Glomerular endothelial cell (primary cell): ENCODE measurements at places on chromosomes 16 and 17. TPM values are rescaled to one million over a fixed set of nuclear protein-coding genes. Genes with fewer than 3 reads are reported as not detected.

Gene TMEM235
- total RNA-seq: not detected in 2 replicates

DNA sequence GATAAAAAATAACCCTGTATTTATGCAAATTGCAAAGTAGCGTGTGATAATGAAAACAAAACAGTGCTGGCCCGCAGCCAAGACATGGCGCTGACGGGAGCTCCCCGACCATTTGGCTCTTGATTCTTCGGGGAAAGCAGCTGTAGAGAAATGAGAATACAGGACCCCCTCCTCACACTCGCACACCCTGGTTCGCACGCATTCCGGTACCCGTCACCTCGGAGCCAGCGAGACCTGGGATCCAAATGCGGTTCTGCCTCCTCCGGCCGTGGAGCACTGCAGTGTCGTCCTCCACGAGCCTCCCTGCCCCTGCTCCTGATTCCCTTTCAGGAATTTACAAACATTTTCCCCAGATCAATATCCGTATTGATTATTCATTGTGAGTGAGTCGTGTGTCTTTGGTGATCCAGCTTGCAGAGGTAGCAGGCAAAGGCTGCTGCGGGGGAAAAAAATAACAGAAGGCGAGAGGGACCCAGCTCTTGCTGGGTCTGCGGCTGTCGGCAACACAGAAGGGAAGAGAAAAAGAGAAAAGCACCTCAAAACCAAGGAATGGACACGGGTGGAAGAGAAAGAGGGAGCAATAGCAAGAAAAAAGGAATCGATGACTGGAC, 184.1 kb upstream of the ZFHX3 start:
- DNase-seq: no peak

- no peak for DNase-seq
These were observed 128.4 kb upstream of the GOT2 start for GRCh38 chr16:58862334-58863021.

Gene KRT15
- 3.4 and 11.4 TPM in 2 replicates for total RNA-seq

GRCh38 chr16:51971184-51971583, 575.8 kb downstream of the TOX3 start:
- no peak for DNase-seq

- DNase-seq: no peak
These were observed 13.0 kb upstream of the GSE1 start for GRCh38 chr16:85600078-85600477.

Gene SULT1A4
- total RNA-seq: 2.9 and 5.5 TPM in 2 replicates

DNA sequence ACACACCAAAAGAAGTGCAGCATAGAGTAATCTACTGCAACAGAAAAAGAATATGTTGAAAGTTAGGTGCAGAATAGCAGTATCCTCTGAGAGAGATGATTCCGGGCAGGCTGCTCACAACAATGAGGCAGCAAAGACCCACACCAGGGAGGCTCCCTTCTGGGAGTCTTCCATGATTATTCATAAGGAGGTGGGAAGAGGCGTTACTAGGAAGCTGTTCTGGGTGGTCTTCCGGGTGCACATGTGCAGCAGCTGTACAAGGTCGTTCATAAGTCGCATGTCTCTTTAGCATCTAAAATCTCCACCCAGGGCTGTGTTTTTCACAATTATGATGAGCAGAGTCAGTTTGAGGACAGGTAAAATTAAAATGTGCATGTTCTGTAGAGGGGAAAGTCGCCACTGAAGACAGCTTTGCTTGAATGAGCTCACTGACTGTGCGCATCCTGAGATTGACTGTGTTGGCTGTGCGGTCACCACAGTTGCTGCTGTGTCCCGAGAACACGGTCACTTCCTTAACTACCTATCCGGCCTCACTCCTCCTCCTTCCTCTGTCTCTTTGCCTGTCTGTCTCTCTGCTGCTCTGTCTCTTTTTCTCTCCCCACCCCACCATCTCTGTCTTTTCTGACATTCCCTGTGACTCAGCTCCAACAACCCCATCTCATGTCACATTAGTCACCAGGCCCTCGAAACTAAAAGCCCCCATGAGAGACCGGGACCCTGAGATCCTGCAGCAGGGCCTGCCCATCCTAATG, 125.5 kb upstream of the HSBP1 start:
- no peak for DNase-seq

DNA sequence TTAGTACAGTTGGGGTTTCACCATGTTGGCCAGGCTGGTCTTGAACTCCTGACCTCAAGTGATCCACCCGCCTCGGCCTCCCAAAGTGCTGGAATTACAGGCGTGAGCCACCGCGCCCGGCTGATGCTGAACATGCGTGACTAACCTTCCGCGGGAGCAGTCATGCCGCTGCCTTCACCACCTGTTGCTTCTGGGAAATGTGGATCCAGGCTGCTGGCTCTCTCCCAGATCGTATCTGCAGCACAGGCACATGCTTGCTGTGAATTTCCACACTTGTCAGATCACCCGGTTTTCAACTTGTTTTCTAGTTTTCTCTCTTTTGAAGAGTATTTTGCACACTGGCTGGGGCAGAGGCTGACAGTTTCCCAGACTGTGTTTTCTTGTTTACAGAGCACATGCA, 97.9 kb downstream of the ADCY9 start:
- DNase-seq: no peak

Gene TVP23A
- total RNA-seq: not detected in 2 replicates

DNA sequence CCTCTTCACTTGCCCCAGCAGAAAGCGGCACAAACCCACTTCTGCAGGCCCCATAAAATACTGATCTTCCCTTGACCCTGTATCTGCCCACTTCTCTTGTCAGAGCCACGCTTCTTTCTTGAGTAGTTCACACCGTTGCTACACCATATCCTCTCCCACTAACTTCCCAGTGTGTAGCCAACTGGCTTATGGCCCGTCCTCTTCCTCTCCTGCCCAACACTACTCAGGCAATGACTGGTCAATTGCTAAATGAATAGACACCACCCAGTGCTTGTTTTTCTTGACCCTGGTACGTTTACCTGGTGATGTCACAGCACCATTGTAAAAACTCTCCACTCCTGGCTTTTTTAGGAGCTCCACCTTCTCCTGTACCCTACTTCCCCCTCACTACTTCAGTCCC, 86.9 kb downstream of the NDEL1 start:
- no peak for DNase-seq

- peak; percentile 9 for DNase-seq
These were observed 60.4 kb downstream of the NOG start for GRCh38 chr17:56653877-56654276.

GRCh38 chr16:56781528-56781961, 51.6 kb downstream of the NUP93 start:
- DNase-seq: no peak

GRCh38 chr17:64531955-64532371, 25.2 kb downstream of the CEP95 start:
- no peak for DNase-seq

GRCh38 chr17:61660746-61661485, 69.9 kb upstream of the NACA2 start:
- no peak for DNase-seq

- DNase-seq: no peak
These were observed 1.3 kb upstream of the ALKBH5 start for GRCh38 chr17:18182110-18182977.
